T-helper 2 cell (primary cell): ENCODE measurements at places on chromosomes 11 and 22.

DNA sequence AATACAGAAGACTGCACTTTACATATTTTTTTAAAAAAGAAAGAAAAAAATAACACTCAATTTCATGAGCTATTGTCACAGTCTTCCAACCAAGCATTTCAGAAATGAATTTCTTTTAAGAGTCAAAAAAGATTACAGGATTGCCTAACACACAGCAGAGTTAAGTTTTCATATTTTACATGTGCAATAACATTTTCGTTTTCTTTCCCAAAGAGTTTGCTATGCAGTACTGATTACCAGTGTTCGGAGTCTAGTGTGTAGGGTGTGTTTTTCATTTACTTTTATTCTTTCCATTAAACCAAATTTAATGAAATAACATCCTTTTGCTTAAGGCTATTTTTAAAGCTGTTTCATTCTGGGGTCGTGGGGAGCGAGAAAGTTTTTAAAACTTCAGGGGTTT, 53.2 kb downstream of the MN1 start:
- DNase-seq, result no peak

- DNase-seq, result no peak
Measured at GRCh38 chr22:50542416-50542927, 3.2 kb upstream of the KLHDC7B start.

DNA sequence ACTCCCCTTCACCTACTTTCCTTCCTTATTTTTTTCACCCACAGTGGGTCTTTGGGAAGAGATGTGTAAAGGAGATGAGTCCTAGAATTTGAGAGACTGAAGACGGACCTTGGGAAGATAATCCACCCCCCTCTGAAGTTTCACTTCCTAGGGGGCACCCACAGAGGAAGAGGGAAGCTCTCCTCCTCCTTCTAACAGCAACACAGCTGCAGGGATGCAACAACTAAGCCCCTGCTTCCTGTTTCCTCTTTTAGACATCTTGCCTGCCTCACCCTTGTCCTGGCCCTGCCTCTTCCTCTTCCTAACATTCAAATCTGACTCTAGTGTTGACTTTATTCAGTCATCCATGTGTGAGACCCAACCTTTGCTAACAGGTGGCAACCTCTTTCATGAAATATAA, 424.6 kb downstream of the BUD13 start:
- no peak for DNase-seq

DNA sequence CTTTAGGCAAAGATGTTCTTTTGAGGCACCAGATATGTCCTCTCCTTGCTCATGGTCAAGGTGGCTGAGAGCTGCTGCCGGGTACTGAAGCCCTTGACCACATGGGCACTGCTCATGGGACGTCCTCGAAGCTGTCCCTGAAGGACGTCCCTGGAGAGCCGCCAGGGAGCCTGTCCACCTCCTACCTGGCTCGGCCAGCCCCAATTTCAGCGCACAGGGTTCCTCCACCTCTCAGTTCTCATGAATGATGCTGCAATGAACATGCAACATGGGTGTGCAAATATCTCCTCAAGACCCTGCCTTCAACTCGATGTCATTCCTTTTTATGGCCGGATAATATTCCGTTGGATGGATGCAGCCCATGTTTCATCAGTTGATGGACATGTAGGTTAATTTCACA, 24.4 kb upstream of the TOLLIP start:
- no peak for DNase-seq

DNA sequence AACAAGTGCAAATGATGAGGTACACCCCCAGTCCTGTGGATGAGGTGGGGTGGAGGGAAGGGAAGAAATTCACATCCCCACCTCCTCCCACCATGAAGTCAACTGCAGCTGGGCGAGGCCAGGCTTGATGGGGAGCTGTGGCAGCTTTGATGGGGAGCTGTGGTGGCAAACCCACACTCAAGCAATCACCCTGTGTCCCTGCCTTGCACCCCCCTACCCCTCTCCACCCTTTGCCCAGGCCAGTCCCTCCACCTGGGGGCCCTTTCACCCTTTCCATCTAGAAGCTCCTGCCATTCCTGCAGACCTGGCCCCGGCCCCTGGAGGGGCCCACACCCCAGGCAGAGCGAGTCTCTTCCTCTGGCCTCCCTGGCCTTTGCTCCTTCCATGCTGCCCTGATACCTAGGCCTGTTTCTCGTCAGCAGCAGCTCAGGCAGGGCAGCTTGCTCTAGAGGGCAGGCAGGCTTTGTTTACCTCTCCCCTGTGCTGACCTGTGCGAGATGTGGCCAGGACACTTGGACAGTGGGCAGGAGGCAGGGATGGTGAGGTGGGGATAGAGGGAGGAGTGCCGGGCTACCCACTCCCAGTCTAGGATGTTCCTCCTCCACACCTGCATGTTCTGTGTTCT, 4.5 kb upstream of the FGF3 start:
- DNase-seq, result no peak

DNA sequence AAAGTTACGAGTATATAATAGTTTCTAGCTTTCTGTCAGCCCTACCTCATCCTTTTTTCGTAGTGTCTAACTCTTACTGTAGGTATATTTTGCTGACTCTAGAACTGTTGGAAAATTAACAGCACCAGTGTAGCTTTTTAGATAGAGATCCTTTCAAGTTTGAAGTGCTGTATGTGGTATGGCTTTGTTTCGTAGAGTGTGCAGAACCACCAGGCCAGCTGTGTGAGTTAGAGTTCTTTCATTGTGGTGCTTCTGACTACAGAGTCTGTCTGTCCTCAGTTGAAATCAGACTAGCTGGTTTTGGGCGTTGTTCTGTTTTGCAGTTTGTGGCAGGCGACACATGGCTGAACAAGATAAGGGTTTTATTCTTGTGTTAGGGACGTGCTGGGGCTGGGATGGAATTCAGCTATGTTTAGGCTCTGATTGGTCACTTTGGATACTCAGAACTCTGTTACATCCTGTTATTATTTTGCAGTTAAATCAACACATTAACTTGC, 3.2 kb downstream of the ARHGEF12 start:
- no peak for DNase-seq
